ENCODE measurements at places on chromosomes 16 and 17.

GRCh38 chr16:3115561-3115960 is 3.2 kb downstream of the ZNF205 start:
- no peak for DNase-seq

- no peak for DNase-seq
Observed at GRCh38 chr17:29102046-29102445, 59.1 kb downstream of the PIPOX start.

GRCh38 chr16:3677994-3678393 is 23.5 kb downstream of the DNASE1 start:
- DNase-seq = no peak

DNA sequence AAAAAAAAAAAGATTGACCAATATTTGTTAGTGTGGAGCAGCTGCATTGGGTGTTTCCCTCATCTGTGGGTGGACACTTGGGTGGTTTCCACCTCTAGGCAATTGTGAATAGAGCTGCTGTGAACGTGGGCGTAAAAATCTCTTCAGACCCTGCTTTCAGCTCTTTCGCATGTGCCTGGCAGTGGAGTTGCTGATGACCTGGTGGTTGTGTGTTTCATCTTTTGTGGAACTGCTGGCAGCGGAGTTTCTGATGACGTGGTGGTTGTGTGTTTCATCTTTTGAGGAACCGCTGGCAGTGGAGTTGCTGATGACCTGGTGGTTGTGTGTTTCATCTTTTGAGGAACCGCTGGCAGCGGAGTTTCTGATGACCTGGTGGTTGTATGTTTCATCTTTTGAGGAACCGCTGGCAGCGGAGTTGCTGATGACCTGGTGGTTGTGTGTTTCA is 21.4 kb downstream of the ZC3H18 start:
- DNase-seq = peak; percentile 67

Data from activated CD4-positive, alpha-beta T cell treated with anti-CD3 and anti-CD28 coated beads, Interleukin-2, Interleukin-6, amounts not matched to agents 100 ng/mL and 50 ng/mL, durations not matched to agents 16 hours and 8 hours (primary cell).